NCI-H1417 treated with DMSO at 0.1 percent for 48 hours (cell line): ENCODE measurements at places on chromosomes 5 and 9.

GRCh38 chr9:114092336-114092735 is 6.8 kb downstream of the KIF12 start:
- no peak for DNase-seq

DNA sequence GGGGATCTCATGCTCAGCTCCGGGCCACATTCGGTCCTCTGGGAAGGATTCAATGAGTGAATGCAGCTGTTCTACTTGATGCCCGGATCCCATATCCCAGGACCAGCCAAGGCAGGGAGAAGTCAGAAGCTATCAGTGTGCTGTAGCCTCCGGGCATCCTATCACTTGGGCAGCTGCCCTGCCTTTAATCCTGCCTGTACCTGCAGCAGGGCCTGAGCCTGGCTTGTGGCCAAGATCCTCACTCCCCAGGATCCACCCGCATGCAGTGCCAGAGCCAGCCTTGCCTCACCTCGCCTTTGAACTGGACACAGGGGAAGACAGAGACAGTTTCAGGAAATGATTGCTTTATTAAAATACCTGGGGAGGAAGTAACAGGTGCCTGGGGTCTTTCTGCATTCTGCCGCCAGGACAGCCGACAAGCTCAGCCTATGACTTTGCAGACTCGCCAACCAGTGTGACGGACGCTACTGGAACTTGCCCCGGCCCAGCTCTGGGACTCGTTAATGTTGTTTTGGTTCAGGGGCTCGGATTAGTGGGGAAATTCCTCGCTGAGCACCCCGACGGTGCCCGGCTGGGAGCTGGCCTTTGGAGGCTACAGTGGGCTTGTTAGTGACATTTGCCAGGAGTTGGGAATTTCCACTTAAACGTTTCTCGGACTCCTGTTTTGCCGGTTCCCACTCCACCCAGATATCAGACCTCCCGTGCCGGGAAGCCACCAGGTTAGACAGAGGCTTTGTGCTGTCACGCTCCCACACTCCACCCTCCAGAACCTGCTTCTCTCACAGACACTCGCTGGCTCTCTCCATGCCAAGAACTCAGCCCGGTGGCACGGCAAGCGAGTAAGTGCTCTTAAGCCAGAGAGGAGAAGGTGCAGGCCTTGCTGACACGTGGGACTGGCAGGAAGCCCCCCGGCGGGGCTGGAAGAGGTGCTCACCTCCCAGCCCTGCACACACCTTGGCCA is 721 bp downstream of the PTGES start:
- peak; percentile 46 for DNase-seq

DNA sequence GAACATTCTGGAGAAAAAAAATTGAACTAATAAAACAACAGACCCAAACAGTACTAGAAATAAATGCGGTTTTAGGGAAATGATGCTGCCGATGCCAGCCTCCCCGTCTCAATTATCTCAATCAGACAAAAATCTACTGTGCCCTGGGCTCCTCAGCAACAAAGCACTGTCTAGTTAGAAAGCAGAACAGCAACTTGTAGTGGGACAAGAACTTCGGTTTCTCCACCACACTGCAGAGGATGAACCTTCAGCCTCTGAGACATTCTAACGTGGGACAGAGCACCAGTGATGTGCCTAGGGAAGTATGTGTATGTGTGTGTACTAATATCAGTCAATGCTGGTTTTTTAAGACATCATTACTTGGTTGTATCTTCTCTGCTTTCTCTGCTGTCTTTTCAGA is 11.1 kb upstream of the CAST start:
- no peak for DNase-seq

GRCh38 chr9:76759732-76760131 is 4.5 kb upstream of the PCA3 start:
- no peak for DNase-seq

DNA sequence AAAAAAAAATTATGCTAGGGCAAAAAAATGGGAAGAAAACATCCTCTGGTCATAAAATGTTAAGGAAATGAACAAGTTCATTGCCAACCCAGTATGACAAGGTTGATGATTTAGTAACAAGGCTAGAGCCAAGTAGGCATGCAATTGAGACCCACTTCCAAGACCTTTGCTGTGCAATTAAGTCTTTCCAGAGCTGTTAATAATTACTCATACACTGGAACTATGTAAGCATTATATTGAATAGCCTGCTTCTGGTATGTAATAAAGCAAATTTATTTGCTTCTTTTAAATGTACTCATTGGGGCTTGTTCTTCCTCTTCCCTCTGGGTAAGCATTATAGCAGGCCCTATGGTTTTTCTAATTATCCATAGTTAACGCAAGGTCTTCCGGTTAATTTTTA is 32.5 kb upstream of the SNAPC3 start:
- DNase-seq: no peak

DNA sequence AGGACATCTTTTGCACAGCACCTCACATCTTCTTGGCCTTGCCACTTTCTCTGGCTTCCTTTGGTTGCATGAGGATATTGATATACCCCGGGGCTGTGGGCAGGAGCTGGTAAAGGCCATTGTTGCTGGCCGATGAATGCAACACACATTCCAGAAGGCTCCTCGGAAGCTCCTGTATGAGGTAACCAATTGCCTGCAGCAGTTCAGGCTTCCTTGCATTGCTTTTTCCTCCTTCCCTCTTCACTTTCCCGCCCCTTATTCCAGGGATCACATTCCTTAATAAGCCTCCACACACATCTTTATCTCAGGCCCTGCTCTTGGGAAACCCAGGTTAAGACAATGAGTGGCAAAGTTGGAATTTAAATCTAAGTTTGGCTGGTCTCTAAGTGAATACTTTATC is 505.4 kb upstream of the CLINT1 start:
- no peak for DNase-seq

DNA sequence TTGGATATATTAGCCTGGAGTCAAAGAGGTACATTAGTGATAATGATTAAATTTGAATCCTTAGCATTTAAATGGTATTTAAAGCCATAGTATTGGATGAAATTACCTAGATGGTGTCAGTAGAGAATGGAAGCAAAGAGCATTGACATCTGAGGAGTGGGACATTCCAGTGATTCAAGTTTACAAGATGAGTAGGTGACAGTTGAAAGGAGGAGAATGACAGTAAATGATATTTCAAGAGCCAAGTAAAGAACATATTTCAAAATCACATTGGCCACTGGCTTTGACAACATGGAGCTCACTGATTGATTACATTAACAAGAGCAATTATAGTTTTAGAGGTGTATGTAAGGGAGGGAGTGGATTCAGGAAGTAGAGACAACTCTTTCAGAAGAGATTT is 93.9 kb upstream of the MEF2C start:
- no peak for DNase-seq

GRCh38 chr5:82352146-82352791 is 74.1 kb upstream of the RPS23 start:
- no peak for DNase-seq

DNA sequence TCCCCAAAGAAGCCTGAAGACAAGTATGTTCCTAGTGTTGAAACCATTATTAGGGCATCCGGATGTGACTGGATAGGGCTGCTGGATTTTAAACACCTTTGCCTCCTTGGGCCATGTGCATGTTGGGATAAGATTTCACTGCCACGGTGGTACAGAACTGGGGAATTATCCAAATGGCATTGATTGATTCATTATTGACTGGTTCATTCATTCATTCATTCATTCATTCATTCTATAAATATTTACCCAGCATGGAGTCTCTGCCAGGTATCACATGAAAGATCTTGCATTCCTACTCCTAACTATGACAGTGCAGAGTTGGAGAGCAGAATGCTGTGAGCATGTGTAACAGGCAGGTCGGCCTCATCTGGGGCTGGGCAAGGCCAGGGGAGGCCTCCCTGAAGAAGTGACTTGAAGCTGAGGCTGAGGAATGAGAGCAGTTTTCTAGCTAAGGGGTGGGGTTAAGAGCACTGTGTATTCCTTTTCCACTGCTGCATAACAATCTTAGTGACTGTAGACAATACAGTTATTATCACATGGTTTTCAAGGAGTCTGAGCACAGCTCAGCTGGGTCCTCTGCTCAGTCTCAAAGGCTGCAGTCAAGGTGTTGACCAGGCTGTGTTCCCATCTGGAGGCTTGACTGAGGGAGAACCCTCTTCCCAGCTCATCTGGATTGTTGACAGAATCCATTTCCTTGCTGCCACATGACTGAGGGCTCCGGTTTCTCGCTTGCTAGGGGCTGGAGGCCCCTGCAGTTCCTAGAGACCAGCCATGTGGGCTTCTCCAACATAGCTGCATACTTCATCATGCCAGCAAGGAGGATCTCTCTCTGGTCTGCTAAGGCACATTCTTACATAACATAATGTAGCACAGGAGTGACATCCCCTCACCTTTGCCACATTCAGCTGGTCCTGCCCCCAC is 35.7 kb downstream of the AK8 start:
- no peak for DNase-seq

DNA sequence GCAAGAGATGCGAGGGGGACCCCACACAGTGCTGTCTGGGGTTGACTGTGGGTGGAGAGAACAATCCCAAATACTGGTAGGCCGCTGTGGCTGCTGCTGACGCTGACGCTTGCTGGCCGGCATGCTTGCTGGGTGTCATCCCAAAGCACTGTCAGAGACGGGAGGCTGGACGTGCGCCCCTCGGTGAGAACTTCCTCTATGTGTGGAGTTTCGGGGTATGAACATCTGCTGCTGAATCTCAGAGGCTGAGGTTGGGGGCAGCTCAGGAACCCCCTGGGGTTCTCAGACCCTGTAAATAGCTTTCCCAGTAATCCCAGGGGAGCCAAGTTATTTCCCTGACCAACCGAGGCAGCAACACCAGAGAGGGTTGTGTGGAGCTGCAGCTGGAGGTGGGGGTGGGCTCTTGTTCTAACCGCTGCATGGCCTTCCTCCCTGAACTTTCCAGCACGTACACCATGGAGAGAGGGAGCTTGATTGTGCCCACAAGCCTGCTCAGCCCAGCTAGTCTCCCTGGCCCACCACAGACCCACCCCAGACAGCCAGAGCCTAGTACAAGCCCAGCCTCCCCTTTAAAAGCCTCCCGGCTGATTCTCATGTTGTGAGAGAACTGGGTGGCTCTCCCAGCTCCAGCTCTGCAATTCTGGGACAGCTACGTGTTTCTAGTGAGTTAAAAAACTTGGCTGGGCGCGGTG is 21.8 kb upstream of the SLC12A7 start:
- no peak for DNase-seq

- DNase-seq: no peak
Observed at GRCh38 chr5:121805911-121806310, 45.8 kb upstream of the FTMT start.

- no peak for DNase-seq
Observed at GRCh38 chr9:111106202-111106601, 67.9 kb upstream of the LPAR1 start.

- no peak for DNase-seq
Observed at GRCh38 chr9:12798066-12798770, 23.4 kb downstream of the LURAP1L start.

DNA sequence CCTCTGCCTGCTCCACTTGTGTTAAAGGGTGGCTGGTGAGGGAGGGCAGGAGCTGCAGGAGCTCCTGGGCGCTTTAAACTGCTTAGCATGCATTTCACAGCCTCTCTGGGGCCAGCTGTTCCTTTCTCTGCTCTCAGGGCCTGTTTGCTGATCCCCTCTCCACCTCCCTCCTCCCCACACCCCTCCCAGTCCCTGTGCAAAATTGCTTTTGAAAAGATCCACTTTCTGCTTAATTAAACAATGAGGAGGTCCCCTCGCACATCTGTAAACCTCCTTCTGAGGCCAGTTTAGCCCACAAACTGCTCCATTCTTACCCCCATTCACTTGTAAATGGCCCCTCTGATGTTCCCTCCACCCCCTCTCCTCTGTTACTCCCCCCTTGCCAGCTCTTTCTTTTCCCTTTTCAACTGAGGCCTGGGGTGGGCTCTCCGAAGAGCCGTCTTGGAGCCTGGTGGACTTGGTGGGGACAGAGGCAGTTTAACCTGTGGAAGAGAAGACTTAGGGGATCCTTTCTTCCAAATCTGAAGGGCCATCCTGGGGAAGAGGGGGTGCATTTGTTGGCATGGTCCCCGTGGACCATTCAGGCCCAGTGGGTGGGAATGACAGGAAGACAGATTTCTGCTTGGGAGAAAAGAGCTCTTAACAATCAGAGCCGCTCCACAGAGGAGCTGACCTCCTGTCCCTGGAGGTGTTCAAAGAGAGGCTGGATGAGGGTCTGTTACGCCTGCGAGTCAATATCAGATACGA is 12.0 kb downstream of the URM1 start:
- peak; percentile 21 for DNase-seq

GRCh38 chr5:178213003-178213461 is 8.7 kb downstream of the HNRNPAB start:
- no peak for DNase-seq

- no peak for DNase-seq
Observed at GRCh38 chr9:127077644-127077946, 44.8 kb downstream of the ANGPTL2 start.

GRCh38 chr9:132588501-132589147 is 6.2 kb downstream of the BARHL1 start:
- DNase-seq: no peak
